ENCODE measurements at places on chromosomes 1 and 21.
A peak's percentile ranks its signal among the peaks of the same experiment; 100 is the strongest.

DNA sequence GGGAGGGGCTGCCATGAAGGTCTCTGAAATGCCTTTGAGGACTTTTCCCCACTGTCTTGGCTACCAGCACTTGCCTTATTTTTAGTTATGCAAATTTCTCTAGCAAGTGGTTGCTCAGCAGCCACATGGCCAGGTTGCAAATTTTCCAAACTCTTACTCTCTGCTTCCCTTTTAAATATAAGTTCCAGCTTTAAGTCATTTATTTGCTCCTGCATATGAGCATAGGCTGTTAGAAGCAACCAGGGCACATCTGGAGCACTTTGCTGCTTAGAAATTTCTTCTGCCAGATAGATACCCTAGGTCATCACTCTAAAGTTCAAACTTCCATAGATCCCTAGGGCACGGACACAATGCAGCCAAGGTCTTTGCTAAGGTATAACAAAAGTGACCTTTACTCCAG, 44.8 kb downstream of the DDAH1 start:
- no peak for DNase-seq

DNA sequence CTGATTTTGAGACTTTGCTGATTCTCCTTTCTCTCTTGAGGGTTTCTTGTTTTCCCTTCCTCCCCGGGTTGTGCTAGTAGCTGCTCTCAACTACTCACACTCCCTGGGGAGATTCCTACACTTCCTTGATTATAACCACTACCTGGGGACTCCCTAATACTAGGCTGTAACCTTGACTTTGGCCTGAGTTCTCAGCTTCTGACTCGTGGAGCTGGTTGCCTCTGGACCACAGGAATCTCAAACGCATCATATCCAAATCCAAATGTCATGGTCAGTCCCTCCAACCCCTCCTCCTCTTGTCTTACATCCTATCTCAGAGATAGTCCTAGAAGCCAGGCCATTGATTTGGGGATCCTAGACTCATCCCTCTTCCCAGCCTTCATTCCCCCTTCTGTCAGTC, 12.0 kb downstream of the MOV10 start:
- DNase-seq: no peak

DNA sequence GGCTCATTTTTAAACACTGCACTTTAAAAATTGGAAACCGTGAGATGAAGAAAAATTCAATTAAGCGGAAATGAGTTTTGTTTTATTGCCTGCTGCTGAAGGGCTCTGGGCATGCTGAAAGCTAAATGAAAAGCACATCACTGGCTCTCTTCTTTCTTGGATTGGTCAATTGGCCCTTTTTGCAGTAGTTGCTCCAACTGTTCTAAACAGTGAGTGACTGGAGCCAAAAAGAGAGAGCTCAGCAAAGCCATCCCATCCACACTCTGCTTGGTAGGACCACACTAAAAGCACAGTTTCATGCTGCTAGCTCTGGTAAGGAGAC, 48.1 kb downstream of the LHX4 start:
- no peak for DNase-seq

DNA sequence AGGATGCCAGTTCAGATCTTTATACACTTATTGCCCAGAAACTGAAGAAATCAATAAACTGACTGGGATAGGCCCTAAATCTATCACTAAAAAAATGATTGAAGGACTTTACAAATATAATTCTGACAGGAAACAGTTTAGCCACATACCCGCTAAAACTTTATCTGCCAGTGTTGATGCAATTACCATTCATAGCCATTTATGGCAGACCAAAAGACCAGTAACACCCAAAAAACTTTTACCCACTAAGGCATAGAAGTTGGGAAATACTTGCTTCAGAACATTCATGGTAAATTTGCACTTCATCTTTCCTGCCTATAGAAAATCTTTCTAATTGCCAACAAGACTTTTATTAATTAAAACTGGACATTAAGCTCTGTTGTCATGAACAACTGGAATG, 15.0 kb upstream of the GPR25 start:
- DNase-seq: no peak

DNA sequence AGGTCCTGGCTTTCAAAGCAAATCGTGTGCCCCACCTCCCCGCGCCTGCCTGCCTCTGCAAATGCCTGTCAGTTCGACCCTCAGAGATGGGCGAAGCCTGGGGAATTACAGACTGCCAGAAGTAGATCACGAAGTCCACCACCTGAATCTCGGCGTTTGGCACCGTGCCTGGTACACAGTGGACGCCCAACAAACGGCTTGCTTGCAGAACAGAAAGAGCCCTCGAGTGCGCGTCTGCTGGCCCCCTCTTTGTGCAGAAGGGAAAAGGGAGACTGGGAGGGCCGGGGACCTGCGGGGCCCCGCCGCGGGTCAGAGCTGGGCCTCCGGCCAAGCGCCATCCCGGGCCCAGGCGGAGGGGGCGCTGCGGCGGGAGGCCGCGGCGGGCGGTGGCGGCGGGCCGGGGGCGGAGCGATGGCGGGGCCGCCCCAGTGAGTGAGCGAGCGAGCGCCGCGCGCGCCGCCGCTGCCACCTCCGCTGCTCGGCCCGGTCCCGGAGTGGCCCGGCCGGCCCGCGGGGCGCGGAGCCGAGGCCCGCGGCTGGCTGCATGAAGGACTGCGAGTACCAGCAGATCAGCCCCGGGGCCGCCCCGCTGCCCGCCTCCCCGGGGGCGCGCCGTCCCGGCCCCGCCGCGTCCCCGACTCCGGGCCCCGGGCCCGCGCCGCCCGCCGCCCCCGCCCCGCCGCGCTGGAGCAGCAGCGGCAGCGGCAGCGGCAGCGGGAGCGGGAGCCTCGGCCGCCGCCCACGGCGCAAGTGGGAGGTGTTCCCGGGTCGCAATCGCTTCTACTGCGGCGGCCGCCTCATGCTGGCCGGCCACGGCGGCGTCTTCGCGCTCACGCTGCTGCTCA, at the start of gene ZDHHC18:
Gene ZDHHC18, plus strand, starts transcription at position 428 of the 845 bp plus-strand sequence. Its CDS starts 117 bp downstream, at position 545.
- peak; percentile 47 for DNase-seq

DNA sequence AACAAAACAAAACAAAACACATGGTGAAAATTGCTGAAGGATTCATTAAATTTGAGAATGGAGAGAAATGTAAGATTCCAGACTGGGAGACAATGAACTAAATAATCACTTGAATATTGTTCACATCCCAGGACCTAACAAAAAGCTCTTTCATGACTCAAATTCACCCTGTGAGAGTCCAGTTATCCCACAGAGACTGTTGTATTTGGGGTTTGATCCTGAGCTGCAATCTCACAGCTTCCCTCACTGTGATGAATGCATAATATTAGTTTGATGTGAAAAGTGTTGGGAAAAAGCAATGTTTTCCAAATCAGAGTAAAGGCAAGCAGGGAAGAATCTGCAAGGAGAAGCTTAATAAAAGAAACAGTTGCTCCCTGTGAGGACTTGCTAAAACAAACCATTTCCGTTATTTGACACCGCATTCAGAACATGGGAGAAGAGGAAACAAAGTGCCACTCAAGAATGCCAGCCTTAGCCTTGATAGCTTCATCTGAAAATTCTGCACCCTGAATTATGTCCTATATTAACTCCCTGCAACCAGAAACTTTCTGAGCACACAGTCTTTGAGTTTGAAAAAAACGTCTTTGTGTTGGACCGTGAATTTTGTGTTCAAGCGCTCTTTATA, 208.8 kb downstream of the DAB1 start:
- no peak for DNase-seq

GRCh38 chr1:229884765-229885164, 182.3 kb upstream of the GALNT2 start:
- no peak for DNase-seq

Data from stimulated activated CD4-positive, alpha-beta T cell treated with anti-CD3 and anti-CD28 coated beads, Interleukin-1b, Interleukin-23, amount 100 ng/mL, for 1 hour (primary cell).